ENCODE measurements at places on chromosomes 5 and 9.

DNA sequence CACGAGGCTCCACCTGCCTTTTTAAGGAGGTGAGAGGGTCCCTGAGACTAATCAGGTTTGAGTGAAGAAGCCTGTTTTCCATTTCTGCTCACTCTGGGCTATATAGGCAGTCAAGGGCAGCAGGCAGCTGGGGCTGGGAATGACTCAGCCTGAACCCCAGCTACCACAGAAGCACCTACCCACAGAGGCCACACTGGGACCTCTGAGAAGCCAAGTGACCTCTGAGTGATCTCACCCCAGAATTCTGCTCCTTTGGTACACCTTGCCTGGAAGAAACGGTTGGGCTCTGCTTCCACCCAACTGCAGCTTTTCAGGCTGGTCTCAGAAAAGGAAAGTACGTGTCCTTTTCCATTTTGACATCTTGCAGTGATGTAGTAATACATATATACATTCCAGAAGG lies 6.8 kb downstream of the FAM219A start:
- no peak for DNase-seq

GRCh38 chr9:134372581-134373267 lies 46.5 kb downstream of the RXRA start:
- DNase-seq: no peak

GRCh38 chr5:157486861-157487260 lies 26.8 kb downstream of the NIPAL4 start:
- DNase-seq: no peak

DNA sequence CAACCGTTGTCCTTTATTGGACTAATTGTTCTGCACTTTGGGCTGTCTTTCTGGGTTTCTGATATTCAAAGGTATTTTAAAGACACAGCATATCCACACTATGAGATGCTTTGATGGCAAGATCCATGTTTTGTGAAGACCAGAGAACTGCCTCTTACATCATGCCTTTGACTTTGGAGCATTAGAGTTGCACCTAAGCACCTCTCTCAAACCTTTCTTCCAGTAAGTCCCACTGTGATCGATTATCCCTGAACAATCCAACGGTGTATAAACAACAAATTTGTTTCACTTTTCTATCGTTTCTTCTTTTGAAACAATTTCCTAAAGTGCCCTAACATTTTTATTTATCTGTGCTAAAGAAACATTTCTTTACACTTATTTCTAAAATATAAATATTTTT lies 144.4 kb downstream of the KCTD16 start:
- DNase-seq: no peak

DNA sequence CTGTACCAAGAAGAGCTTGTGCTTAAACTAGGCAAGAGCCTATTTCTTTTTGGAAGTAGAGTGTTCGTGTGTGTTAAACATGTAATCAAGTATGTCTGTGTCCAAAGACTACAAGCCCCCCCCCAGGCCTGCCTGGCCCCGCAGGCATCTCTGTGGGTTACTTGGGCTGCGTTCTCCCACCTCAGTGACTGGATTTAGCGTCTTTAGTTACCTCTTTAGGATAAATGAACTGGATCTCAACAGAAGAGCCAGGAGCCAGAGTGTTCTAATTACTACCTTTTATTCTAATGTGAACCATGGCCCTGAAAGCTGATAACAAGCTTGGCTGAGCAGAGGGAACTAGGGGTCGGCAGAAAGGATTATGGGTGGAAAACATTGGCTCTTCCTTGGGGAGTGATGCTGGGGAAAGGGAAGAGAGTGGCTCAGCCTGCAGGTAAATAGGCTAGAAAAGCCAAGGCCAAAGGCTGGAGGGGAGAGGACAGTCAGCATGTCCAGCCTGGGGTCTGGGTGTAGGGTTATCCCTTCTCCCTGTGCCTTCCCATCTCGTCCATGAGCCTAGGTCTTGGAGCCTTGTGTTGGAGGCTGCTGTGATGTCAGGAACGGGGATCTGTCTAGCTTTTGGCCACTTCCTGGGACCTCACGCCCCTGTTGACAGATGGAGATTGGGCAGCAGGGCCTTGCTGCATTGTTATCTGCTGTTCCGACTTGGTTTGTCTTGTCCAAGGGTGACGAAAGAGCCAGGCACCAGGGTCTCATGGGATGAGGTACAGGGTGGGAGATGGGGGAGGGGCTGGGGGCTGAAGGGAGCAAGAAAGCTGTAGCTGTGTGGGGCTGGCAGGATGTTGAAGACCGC lies 11.1 kb downstream of the CD74 start:
- no peak for DNase-seq
